ENCODE measurements at places on chromosomes 4 and X. TPM values are rescaled to one million over a fixed set of nuclear protein-coding genes. Genes with fewer than 3 reads are reported as not detected.

- no peak for ATAC-seq
Observed at GRCh38 chr4:38176165-38176564, 216.0 kb downstream of the PTTG2 start.

DNA sequence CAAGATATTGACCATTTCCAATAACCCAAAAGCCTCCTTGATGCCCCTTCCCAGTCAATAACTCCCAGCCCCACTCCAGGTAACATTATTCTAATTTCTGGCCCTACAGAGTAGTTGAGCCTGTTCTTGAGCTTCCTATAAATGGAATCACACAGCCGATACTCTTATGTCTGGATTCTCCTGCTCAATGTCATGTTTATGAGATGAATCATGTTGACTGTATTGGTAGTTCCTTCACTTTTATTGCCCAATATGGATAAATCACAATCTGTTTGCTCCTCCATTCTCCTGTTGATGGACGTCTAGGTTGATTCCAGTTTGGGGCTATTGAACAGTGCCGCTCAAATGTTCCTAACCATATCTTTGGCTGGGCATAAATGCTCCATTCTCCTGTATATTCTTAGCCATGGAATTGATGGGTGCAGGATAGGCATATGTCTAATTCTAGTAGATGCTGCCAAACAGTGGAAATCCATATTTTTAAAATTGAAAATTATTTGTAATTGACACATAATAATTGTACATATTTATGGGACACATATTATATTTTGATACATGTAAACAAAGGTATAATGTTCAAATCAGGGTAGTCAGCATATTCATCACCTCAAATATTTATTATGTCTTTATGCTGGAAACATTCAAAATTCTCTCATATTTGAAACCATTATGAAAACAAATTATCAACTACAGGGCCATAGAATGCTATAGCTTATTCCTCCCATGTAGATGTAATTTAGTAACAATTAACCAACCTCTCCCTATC, 40.5 kb upstream of the SLC2A9 start:
- ATAC-seq = no peak

- ATAC-seq = no peak
Observed at GRCh38 chr4:22678940-22679854, 13.5 kb upstream of the GBA3 start.

- ATAC-seq = no peak
Observed at GRCh38 chr4:110247591-110247990, 49.2 kb upstream of the ELOVL6 start.

- peak; percentile 32 for ATAC-seq
Observed at GRCh38 chr4:48879561-48880442, 26.8 kb downstream of the OCIAD2 start.

- peak; percentile 84 for ATAC-seq
Observed at GRCh38 chr4:169116270-169116901, 106.3 kb upstream of the CBR4 start.

GRCh38 chr4:37971202-37971601, 11.0 kb downstream of the PTTG2 start:
- no peak for ATAC-seq

DNA sequence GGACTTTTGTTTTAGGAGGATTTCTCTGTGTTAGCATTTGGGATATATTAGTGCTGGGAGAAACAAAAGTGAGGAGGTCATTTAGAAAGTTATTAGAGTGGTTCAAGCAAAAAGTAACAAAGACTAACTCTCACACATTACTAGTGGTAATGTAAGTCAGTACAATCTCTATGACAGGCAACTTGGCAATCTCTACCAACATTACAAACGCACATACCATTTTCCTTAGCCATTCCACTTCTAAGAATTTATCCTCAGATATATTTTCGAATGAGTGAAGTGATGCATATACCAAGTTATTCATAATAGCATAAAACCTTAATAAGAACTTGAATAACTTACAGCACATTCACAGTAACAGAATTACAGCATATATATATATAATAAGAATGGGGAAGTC, 146.2 kb downstream of the PRSS12 start:
- no peak for ATAC-seq

- no peak for ATAC-seq
Observed at GRCh38 chrX:130304587-130305368, 34.9 kb upstream of the SLC25A14 start.

- ATAC-seq = peak; percentile 60
Observed at GRCh38 chr4:122450847-122451246, 5.7 kb downstream of the IL2 start.

- ATAC-seq = no peak
Observed at GRCh38 chr4:5965225-5965624, 53.0 kb downstream of the C4orf50 start.

- ATAC-seq = no peak
Observed at GRCh38 chr4:127783955-127784770, 2.0 kb downstream of the HSPA4L start.

GRCh38 chr4:122052677-122053076, 99.5 kb upstream of the BLTP1 start:
- ATAC-seq = no peak

DNA sequence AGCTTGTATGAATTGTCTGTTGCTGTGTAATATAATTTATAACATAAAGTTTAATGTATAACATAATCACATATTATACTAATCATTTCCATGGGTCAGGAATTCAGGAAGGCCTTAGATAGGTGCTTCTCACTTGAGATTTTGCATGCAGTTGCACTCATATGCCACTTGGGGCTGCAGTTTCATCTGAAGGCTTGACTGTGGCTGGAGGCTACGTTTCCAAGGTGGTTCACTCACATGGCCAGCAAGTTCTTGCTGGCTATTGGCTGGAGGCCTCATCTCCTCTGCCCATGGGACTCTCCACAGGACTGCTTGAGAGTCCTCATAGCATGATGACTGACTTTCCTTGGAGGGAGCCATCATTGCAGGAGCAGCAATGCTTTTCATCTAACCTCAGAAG, 53.4 kb upstream of the STX18 start:
- ATAC-seq = no peak

DNA sequence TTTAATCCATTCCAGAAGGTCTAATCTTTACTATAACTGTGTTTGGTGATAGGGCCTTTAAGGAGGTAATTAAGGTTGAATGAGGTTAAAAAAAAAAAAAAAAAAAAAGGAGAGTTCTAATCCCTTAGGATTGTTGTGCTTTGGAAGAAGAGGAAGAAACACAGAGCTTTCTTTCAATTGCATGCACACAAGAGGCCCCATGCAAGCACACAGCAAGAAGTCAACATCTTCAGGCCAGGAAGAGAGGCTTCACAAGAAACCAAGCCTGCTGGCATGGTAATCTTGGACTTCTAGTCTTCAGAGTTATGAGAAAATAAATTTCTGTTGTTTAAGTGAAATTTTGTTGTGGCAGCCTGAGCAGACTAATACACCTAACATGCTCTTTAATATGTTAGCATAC, 118.6 kb downstream of the NAA11 start:
- no peak for ATAC-seq

DNA sequence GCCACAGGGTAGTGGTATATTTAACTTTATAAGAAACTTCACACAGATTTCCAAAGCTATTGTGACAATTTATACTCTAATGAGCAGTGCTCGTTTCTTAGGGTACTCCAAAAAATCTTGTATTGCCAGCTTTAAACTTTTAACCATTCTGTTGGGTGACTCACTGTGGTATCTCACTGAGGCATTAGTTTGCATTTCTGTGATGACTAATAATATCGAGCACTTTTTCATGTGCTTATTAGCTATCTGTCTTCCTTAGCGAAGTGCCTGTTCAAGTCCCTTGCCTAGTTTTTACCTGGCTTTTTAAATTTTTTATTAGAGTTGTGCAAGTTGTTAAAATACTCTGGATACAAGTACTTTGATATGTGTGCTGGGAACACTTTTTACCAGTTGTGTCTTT, 5.5 kb downstream of the PNMA3 start:
- peak; percentile 59 for ATAC-seq

- ATAC-seq = peak; percentile 75
Observed at GRCh38 chr4:21554500-21554899, 394.1 kb downstream of the KCNIP4 start.

DNA sequence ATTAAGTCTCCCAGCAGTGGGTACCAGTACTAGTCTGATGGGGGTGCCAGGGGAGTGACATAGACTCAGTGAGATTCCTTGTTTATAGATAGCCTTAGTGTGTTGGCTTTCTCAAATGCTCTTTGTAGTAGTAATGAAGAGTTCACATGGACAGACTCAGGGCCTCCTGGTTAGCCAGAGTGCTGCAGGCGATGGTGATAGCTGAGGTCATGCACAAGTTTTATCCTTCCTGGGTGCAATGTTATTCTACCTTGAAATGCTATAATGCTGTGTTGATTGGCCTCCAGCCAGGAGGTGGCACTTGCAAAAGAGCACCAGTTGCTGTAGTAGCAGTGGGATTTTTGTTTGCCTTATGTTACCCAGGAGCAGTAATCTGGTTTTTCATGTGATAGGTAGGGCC, 35.5 kb upstream of the ADH4 start:
- ATAC-seq = no peak

DNA sequence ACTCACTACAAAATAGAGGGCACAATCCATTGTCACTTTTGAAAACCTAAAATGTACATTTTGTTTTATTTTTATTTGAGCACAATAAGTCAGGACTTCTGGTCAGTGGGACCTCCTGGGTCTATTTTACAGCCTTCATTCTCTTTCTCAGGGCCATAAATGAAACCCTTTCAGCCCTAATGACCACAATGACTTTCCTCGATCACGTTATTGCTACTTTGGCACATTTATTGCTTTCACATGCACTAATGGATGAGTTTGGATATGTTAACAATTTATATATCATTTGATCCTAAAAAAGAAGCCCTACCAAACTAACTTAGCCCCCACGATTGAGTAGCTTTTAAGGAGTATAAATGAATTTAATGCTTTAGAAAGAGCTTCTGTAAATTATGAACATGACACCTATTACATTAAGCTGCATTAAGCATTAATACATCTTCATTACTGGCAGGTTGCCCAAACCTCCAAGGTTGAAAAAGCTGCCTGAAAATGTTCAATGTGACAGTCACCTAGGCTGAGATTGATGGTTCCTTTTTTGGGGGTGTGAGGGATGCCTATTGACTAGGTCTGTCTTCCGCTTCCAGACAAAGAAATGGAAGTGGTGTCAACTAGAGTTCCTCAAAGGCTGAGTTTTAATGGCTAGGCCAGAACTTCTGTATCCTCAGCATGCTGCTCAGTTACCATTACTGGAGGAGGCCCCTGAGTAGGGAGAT, 296.4 kb downstream of the GPAT3 start:
- no peak for ATAC-seq

GRCh38 chr4:55866290-55866907, 13.0 kb downstream of the EXOC1 start:
- ATAC-seq = peak; percentile 85

GRCh38 chr4:181597766-181598165, 645.4 kb upstream of the TENM3 start:
- no peak for ATAC-seq

- peak; percentile 56 for ATAC-seq
Observed at GRCh38 chr4:27412613-27413012, 552.0 kb downstream of the STIM2 start.

- ATAC-seq = peak; percentile 10
Observed at GRCh38 chr4:142516686-142517526, 329.2 kb downstream of the INPP4B start.

DNA sequence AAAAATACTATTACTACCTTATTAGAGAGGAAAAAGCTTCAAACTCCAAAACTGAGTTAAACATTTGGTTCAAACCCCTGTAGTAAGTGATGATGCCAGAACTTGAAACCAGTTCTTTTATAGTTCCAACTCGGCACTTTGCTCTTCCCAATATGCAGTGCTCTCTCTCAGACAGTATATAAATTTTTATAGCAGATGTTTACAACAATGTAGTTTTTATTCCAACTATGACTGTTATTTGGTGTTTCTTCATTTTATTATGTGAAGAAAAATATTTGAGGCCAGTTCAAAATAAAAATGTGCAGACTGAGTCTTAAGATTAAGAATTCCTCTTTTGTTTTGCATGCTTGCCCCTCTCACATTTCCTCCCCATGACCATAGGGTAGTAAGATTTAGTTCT, 2.9 kb upstream of the PPP4R3C start:
- no peak for ATAC-seq

GRCh38 chr4:71537551-71538065, 198.8 kb downstream of the SLC4A4 start:
- no peak for ATAC-seq

DNA sequence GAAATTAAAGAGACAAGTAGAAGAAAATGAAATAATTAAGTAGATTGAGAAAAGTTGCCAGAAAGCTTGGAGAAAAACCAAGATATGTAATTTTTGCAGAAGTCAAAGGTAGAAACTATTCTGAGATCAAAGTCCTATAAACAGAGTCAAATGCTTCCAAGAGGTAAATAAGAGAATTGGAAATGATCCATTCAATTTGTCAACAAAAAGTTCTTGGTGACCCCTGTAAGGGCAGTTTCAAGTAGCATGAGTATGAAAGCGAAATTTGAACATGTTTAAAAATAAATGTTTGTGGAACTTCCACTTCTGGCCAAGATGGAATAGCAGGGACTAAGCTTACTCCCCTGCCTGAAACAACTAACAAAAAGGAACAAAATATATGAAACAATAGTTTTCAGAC, 562.0 kb downstream of the SMARCA1 start:
- ATAC-seq = no peak

GRCh38 chr4:41146196-41146595, 68.1 kb downstream of the APBB2 start:
- no peak for ATAC-seq

- ATAC-seq = no peak
Observed at GRCh38 chr4:20878806-20879205, 178.5 kb downstream of the PACRGL start.

GRCh38 chr4:140726776-140727500, 29.2 kb downstream of the TBC1D9 start:
- no peak for ATAC-seq

DNA sequence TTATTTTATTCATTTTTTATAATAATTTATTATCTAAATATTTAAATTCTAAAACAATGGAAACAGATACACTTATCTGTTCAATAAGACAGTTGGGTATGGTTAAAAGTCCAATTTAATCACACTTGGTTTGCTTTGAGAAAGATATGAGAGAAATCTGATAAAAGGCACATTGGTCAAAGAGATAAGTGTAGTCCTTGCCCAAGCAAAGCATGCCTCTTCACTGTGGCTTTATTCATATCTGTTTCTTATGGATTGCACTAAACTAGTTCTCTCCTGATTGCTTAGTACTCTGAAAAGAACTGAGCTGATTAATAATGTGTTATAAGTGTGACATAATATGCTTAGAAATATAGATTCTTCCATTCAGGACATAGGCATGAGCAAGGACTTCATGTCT, 39.8 kb downstream of the CXCL1 start:
- no peak for ATAC-seq

- ATAC-seq = no peak
Observed at GRCh38 chr4:165301833-165302232, 25.6 kb upstream of the MSMO1 start.

The FGG gene
- 0.18 TPM for total RNA-seq

The USP9X gene
- total RNA-seq = 70.4 TPM

The SSX3 gene
- total RNA-seq = 0.93 TPM

The CSAG3 gene
- total RNA-seq = not detected

The MAGEA12 gene
- total RNA-seq = 0.19 TPM

The TMEM128 gene
- total RNA-seq = 29.5 TPM

The NXF3 gene
- total RNA-seq = not detected

The RADX gene
- total RNA-seq = 14.2 TPM

The PCDH18 gene
- total RNA-seq = 12.7 TPM

The FGF5 gene
- 0.66 TPM for total RNA-seq

The NLRP2B gene
- total RNA-seq = not detected

The MAGEE2 gene
- total RNA-seq = not detected

The RGN gene
- total RNA-seq = 0.21 TPM

The SOWAHB gene
- not detected for total RNA-seq

The HSFX2 gene
- 1.5 TPM for total RNA-seq
